Thymus (tissue), 14 donors: ENCODE measurements at places on chromosomes 4 and X. TPM values are rescaled to one million over a fixed set of nuclear protein-coding genes. Genes with fewer than 3 reads are reported as not detected.

Gene CPLX1
- 3.5 TPM for total RNA-seq

Gene KLB
- total RNA-seq, result 0.05 TPM

Gene SPANXN4
- total RNA-seq, result not detected

Gene ARHGAP6
- total RNA-seq, result 0.71 TPM

Gene TMSB4X
- total RNA-seq, result 7,715 TPM

Gene AFAP1
- total RNA-seq, result 3.2 TPM

Gene ENPP6
- 2.0 TPM for total RNA-seq

Gene SPACA5
- not detected for total RNA-seq

Gene MMRN1
- total RNA-seq, result 5.3 TPM

Gene TMPRSS11E
- 0.71 TPM for total RNA-seq

Gene PCDH19
- 0.76 TPM for total RNA-seq

Gene CT45A3
- total RNA-seq, result not detected

Gene AGA
- 26.5 TPM for total RNA-seq

Gene DKK2
- 0.85 TPM for total RNA-seq

Gene RADX
- 1.2 TPM for total RNA-seq
